ENCODE measurements at places on chromosomes 5 and 9.
A peak's percentile ranks its signal among the peaks of the same experiment; 100 is the strongest.

- no peak for DNase-seq
These were observed 33.0 kb downstream of the NDUFA8 start for GRCh38 chr9:122126331-122127261.

DNA sequence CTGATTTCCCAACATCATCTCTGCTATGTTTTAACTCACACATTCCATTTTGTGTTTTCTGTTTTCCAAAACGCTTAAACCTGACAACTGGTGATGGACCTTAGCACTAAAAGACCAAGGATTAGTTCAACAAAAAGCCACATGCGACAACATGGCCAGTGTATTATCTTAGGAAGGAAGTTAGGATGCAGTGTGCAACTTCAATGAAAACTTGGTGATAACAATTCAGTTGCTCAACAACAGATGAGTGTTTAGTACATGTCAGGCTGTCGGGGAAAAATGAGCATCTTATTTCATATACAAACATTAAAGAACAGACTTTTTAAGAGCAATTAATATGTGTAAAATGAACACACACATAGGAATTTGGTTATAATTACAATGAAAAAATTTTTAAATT lies 780.0 kb downstream of the SEMA5A start:
- no peak for DNase-seq

DNA sequence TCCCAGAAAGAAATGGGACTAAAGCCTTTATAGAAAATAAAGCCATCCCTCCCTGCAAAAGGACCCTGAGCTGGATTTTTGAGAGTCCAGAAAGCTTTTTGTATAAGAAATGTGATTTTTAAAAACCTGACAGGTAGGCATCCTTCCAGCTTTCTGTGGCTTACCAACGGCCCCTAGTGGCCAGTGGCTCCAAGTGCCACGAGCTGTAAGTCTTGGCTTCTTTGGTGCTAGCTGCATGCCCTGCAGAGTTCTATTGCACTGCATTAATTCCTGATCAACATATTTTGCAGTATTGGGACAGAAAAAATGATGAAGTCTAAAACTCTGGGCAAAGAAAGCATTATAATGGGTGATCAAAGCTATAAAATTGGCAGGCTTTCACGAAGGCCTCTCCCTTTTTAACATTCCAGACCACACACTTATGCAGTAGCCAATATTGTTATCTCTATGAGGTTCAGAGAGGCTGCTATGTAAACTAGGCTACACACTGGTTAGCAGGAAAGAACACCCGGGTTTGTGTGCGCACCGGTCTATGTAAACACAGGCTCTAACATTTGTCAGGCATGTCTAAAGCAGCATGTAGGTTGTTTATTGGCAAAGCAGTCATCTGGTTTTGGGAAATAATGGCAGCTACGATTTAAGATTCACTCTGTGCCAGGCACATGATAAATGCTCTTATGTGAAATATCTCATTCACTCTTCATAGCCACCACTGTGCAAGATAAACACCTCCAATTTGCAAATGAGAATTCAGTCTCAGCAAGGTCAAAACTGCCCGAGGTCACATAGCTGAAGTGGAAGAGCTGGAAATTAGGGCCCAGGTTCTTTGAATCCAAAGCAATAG lies 55.2 kb downstream of the NMUR2 start:
- DNase-seq, result peak; percentile 55

DNA sequence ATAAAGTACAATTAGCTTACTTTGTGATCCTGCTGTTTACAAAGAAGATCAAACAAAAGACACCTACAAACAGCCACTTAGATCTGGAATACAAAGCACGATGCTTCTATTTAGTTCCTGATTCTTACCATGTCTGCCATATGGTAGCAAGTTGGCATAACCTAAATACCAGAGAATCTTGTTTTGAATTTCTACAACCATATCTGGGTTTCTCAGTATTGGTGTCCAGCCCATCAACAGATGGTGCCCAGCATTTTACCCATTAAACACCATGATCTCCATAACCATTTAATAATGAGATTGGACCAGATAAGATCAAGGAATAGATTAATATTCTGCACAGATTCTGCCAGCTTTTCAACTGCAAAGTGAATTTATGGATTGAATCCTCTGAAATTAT lies 29.8 kb downstream of the SLC24A2 start:
- DNase-seq, result no peak

- no peak for DNase-seq
These were observed 64.6 kb downstream of the GPR21 start for GRCh38 chr9:123098096-123098459.

GRCh38 chr5:40570408-40571129 lies 109.1 kb upstream of the PTGER4 start:
- DNase-seq, result no peak

DNA sequence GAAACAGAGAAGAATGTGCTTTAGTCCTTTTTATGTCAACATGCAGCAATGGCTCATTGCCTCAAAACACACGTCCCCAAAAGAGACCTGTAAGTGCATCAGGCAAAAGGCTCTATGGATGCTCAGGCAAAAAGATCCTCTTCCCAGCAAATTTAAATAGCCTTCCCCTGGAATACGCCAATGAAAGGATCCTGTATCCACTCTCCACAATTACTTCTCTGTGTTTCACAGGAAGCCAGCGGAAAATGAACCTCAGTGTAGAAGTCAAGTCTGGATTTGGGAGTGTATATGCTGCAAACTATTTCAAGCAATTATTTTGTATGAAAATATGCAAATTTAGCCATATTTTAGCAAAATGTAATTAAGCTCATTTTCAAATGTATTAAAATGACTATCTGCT lies 217.9 kb downstream of the EPB41L4A start:
- no peak for DNase-seq

DNA sequence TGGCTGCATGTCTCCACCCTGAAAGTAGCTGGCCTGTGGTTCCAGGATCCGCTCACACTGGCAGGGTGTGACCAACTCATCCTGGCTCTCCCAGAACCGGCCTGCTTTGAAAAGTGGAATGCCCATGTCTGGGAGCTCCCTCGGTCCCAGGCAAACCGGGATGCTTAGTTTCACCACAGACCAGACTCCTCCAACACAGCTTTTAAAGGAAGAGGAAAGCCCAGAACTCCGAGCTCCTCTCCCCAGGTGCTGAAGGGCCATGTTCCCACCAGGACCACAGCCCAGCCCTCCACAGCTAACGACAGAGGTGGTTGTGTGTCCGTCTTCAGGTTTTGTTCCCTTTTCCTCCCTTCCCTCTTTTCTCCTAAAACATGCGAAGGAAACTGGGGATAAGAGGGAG lies 38.0 kb downstream of the GTF3C4 start:
- no peak for DNase-seq

- DNase-seq, result no peak
These were observed 56.5 kb upstream of the TESK1 start for GRCh38 chr9:35548571-35548970.
